ENCODE measurements at places on chromosomes 4 and X.

DNA sequence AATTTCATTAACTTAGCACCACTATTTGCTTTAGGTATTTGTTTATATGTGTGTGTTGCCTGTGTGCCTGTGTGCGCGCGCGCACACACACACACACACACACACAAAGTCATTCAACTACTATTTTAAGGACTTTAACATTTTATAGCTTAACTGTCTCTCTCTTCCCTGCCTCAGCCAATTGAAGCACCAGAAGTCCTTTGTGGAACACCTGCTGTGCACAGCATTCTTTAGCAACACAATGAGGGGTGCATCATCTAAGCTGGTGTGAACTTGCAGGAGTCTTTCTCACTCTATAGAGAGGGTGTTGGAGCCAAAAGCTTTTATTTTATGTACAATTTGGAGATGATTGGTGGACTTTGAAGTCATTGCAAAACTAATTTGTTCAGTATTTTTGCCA is 31.3 kb downstream of the SLIT2 start:
- no peak for DNase-seq

DNA sequence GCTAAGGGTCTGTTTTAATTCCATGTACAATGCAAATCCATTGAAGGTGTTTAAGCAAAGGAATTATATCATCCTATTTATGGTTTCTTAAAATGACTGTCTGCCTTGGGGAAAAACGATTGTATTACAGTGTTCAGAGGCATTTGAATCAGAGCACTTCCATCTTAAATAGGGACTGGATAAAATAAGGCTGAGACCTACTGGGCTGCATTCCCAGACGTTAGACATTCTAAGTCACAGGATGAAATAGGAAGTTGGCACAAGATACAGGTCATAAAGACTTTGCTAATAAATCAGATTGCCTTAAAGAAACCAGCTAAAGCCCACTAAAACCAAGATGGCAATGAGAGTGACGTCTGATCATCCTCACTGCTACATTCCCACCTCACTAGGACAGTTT is 1167.2 kb upstream of the PABPC4L start:
- no peak for DNase-seq

- DNase-seq = no peak
These were observed 319 bp upstream of the MAGEH1 start for GRCh38 chrX:55451626-55451989.

DNA sequence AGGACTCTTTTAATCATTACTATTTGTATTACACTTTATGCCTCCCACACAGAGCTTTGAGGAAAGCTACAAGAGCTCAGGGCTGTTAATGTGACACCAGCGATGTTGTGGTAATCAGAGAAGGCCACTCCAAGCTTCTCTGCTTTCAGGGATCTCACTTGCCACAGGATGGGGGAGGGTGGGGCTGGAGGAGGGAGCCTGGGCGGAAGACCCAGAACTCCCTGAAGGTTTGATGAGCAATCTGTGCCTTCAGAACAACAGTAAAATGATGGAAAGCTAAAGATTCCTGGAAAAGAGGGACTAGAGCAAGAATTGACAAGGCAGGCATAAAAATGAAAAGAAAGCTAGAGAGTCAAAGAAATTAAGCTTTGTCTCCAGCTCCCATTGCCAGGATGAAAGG is 75.6 kb downstream of the MAML3 start:
- DNase-seq = no peak

- DNase-seq = no peak
These were observed 538.1 kb downstream of the PPP4R3C start for GRCh38 chrX:26925088-26925487.

DNA sequence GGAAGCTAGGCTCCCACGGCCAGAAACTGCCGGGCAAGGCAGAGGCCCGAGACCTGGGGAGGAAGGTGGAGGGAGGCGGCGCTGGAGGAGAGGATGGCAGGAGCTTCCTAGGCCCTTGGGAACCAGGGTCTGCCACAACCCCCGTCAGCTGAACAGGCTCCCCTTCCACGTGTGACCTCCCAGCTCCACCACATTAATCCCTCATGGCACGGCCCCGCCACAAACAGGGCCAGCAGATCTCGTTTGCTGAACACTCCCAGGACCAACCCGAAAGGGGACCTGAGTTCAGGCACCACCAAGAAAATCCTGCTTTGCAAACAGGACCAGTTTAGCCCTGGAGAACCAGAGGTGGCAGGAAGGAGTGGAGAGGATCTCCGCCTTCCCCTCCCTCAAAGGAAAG is 62.7 kb downstream of the FHDC1 start:
- no peak for DNase-seq

- DNase-seq = no peak
These were observed 23.6 kb downstream of the KLF3 start for GRCh38 chr4:38687571-38688011.

GRCh38 chr4:114091546-114091945 is 112.1 kb upstream of the ARSJ start:
- DNase-seq = no peak

DNA sequence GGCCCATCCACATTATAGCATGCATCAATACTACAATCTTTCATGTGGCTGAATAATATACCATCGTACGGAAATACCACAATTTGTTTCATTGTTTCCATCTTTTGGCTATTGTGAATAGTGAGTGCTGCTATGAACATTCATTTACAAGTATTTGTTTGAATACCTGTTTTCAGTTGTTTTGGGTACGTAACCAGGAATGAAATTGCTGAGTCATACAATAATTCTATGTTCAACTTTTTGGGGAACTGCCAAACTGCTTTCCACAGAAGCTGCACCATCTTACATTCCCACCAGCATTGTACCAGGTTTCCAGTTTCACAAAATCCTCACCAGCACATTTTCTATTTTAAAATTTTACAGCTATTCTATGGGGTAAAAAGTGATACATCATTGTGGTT is 28.5 kb upstream of the MANBA start:
- DNase-seq = no peak

GRCh38 chr4:76738086-76738931 is 159.6 kb downstream of the SOWAHB start:
- DNase-seq = no peak

Data from HuH-7 (cell line).